ENCODE measurements at places on chromosomes 3 and 15. TPM values are rescaled to one million over a fixed set of nuclear protein-coding genes. Genes with fewer than 3 reads are reported as not detected.

- DNase-seq, result peak; percentile 60
Observed at GRCh38 chr3:184765730-184766074, 46.3 kb upstream of the VPS8 start.

ARNT2 gene
- total RNA-seq, result 1.1 TPM

SH2D7 gene
- total RNA-seq, result not detected

MESP2 gene
- 1.3 TPM for total RNA-seq

PATL2 gene
- total RNA-seq, result 2.0 TPM

GRCh38 chr3:134134240-134134639, 104.5 kb upstream of the SLCO2A1 start:
- DNase-seq, result no peak

GRCh38 chr3:31976302-31976701, 4.8 kb downstream of the OSBPL10 start:
- DNase-seq, result no peak

GRCh38 chr15:80530737-80531365, 126.7 kb downstream of the ARNT2 start:
- DNase-seq, result no peak

POLG gene
- total RNA-seq, result 43.6 TPM

DNA sequence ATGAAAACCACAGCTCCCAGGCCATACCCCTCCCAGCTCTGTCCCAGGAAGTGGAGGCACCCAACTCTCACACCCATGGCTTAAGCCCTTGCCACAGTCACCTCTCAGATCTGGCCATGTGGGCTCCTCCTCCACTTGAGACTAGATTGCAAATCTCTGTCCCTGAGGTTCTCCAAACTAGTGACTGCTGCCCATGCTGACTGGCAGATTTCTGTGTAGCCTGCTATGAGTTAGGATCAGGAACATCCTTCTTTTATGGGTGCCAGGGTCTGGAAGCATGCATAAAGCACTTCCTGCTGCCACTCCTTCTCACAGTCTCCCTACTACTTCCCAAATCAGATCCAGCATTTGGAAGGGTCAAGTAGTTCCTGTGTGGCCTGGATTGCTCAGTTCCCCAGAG, 59.6 kb upstream of the GOLIM4 start:
- DNase-seq, result no peak

LTK gene
- 0.11 TPM for total RNA-seq

DNA sequence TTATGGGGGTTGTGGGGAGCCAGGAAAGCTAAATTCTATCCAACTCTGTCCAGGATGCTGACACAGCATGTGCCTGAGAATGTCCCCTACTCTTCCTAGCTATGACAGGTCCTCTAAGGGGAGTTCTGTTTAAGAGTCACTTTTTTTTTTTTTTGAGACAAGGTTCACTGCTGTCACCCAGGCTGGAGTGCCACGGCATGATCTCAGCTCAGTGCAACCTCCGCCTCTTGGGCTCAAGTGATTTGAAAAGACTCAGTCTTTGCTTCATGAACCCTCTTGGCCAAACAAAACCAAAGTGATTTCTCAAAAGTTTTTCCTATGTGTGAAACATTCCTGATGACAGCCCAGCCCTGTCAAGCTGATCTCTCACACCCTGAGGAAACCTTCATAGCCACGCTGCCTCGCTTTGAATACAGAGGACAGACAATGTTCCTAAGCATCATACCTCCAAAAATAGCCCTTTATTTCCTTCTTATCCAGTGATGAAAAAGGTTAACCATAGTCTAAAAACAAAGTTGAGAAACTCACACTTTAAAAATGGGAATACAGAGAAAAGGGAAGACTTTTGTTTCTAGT, 105.5 kb upstream of the PROK2 start:
- DNase-seq, result no peak
